ENCODE measurements at places on chromosomes 3 and 15. TPM values are rescaled to one million over a fixed set of nuclear protein-coding genes. Genes with fewer than 3 reads are reported as not detected.

Gene MUC20
- 3.8 TPM for polyA plus RNA-seq

Gene ATP2B2
- polyA plus RNA-seq = not detected

Gene PPM1L
- 0.61 TPM for polyA plus RNA-seq

Gene FGF7
- 35.8 TPM for polyA plus RNA-seq

Gene FBXW12
- not detected for polyA plus RNA-seq

Gene PLA2G4F
- polyA plus RNA-seq = 3.8 TPM

Gene ACP3
- polyA plus RNA-seq = 8.3 TPM

Gene CXCR6
- polyA plus RNA-seq = 0.70 TPM

Gene GPR176
- polyA plus RNA-seq = 0.65 TPM

Gene SV2B
- 0.23 TPM for polyA plus RNA-seq

Gene CCDC12
- 88.7 TPM for polyA plus RNA-seq

Gene CFAP91
- 1.5 TPM for polyA plus RNA-seq

Gene CIDEC
- 0.63 TPM for polyA plus RNA-seq

Gene GPR62
- polyA plus RNA-seq = 0.25 TPM

Gene SCG3
- polyA plus RNA-seq = 0.88 TPM

Gene ZNF80
- not detected for polyA plus RNA-seq

DNA sequence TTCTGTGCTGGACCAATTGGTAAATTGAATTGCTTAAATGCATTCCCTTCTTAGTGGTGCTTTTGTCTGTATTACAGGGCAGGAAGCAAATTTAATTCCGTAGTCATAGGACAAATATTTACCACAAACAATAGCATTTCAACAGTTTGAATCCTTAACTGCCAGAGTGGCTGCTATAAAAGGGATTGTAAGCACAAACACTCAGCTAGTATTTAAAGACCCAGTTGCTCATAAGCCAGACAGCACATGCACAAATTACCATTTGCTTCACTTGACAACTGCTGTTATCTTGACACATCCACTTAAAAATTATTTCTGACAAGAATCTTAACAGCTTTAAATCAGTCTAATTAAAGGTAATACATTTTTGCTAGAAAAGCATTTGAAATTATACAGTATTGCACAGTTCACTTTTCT is 490.2 kb upstream of the ADAMTS9 start:
- DNase-seq = no peak

- DNase-seq = no peak
These were observed 56.6 kb upstream of the FAM3D start for GRCh38 chr3:58723173-58723572.

GRCh38 chr15:51049081-51049480 is 45.6 kb downstream of the TNFAIP8L3 start:
- no peak for DNase-seq

GRCh38 chr3:121739902-121740301 is 9.6 kb downstream of the GOLGB1 start:
- no peak for DNase-seq

- no peak for DNase-seq
These were observed 252.7 kb upstream of the ICE2 start for GRCh38 chr15:60731583-60732130.

GRCh38 chr15:28101201-28101600 is 2.1 kb upstream of the OCA2 start:
- DNase-seq = no peak

DNA sequence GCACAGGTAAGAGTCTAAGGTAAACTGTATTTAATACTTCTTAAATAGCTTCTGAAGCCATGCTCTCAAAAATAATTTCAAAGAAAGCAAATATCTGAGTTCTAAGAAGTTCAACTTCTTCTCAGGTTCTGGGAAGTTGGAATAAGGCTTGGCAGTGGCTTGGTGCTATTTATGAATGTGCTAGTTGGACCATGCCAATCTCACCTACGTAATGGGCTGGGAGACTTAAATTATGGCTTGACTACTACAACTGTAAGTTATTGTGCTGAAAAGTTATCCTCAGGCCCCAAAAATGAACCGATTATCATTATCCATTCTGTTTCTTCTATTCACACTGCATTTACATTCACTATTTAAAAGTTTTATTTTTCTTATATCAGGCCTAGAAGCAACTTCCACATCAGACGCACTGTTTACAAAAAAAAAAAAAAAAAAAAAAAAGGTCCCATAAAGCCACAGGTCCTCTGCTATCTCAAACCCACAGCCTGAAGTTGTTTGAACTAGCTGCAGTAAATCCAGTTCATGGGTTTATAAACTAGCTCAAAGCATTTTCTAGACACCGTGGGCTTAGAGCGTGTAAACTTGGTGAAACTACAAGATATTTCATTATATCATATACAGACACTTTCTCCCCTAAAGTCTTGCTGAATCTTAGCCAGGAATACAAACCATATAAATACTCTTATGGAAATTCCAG is 3.4 kb downstream of the LRIG1 start:
- DNase-seq = peak; percentile 56

GRCh38 chr15:36724905-36725304 is 145.5 kb downstream of the CDIN1 start:
- DNase-seq = no peak

DNA sequence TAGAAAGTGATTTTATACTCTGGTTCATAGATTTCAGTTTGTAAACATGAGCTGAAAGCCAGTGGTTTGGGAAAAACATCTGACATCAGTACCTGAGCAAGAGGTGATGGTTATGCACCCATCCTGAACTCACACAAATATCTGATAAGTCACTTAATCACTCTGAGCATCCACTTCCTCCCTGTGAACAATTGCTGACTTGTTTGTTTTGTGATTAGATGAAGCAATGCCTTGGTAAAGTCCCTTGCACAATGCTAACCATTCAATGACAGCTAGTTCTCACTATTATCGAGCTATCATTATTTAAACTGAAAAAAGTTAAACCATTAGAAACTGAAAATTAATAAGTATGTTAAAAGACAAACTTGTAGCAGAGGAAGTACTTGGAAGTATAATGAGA is 303.0 kb downstream of the PLOD2 start:
- DNase-seq = no peak

- DNase-seq = no peak
These were observed 4.1 kb downstream of the UBE2E1 start for GRCh38 chr3:23809840-23810342.

DNA sequence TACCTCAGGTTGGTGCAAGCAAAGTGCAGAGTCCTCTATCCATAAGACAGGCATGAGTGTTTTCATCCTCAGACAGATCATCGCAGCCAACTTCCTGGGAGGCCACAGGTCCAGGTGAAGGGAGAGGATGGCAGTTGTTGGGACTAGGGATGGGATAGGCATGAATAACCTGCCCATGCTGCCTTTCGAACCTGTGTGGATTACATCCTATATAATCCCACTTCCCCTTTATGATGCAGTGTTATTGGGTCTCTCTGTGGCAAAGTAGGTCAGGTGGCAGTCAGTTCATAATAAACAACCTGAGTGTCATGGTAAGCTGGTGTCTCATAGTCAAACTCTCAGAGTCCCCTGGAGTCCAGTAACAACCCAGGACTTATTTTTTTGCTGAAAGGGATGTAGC is 40.4 kb downstream of the CCR3 start:
- no peak for DNase-seq

DNA sequence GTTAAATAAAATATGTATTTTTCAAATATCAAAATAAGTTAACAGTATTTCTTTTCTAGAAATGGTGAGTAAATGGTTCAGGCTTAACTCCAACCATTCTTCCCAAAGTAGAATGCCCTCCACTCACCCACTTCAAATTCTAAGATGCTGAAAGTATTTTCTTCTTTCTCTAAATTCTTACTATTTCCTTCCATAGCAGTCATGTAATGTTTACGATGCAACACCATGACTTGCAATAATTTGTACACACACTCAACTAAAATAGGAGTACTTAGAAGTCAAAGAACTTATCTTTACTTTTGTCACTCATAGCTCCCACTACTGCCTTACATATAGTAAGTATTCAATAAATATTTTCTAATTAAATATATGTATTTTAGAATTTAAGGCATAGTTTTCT is 65.0 kb downstream of the AQR start:
- DNase-seq = no peak

- no peak for DNase-seq
These were observed 125.6 kb downstream of the CADPS start for GRCh38 chr3:62749657-62750056.

DNA sequence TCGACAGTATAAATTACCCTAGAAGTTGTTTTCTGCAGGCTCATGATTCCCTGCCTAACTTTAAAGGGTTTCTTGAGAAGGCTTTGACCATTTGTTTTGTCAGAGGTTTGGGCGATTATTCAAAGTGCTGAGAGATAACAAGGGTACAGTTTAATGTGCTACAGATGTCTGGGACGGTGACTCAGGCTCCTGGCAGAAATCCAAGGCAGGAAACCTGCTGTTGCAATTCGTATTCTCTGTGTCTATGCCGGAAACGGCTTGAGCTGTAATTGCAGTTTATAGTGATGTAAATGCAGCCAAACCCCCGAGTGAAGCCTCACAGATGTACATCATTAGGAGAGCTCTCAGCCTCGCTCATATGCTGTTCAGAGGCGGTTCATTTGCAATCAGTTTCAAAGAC is 65.6 kb downstream of the SYNPR start:
- peak; percentile 67 for DNase-seq

- no peak for DNase-seq
These were observed 32.7 kb downstream of the ARL14 start for GRCh38 chr3:160709477-160710182.

DNA sequence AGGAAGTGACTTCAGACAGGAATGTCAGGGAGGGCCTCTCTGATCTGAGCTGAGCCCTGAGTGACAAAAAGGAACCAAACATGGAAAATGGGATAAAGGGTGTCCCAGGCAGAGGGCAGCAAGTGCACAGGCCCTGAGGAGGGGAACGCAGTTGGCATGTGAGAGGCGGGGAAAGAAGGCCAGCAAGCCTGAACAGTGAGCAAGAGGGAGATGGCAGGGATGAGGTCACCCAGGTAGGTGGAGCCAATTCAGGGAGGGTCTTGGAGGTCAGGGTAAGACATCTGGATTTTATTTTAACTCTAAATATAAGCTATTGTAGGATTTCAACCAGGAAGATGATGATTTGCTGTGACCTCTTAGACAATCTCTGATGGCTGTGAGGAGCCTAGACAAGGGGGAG is 167.7 kb downstream of the LRTM1 start:
- DNase-seq = no peak

DNA sequence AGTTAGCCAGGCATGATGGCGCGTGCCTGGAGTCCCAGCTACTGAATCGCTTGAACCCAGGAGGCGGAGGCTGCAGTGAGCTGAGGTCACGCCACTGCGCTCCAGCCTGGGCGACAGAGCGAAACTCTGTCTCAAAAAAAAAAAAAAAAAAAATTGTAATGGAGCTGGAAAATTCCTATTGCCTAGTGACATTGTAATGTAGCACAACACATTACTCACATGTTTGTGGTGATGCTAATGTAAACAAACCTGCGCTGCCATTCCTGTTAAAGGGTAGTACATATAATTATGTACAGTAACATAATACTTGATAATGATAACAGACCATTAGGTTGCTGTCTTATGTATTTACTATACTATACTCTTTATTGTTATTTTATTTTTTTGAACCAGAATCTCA is 39.1 kb downstream of the KNL1 start:
- no peak for DNase-seq

DNA sequence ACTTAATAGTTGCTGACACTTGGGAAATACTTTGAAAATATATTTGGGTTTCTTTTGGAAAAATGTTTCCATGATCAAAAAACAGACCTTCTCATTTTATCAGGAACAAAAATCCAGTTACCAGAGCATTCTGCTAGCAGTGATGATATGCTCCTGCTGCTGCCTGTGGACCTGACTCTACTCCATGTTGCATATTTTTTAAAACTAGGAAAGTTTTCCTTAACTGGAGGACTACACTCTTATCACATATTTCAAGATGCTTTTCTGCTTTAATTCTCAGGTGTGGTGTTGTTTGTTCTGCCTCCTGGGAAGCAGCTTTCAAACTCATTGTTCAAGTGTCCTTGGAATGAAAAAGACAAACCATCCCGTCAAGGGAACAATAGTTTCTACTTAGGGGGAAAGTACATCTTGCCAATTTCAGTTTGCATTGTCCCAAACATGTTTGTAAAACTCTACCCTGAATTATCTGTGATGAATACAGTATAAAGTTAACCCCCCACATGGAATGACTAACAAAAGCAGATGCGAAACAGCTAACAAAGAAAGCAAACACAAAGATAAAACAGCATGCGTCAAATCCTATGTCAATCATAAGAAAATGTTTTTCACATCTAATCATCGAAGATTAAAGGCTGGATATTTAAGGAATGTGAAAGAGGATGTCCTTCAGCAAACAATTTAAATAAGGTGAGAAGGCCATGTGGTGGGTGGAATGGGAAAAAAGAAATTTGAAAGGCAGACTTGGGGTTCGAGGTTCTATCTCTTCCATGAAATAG is 40.1 kb upstream of the PSMD6 start:
- DNase-seq = no peak

GRCh38 chr3:117399311-117400078 is 689.9 kb downstream of the TUSC7 start:
- DNase-seq = no peak

DNA sequence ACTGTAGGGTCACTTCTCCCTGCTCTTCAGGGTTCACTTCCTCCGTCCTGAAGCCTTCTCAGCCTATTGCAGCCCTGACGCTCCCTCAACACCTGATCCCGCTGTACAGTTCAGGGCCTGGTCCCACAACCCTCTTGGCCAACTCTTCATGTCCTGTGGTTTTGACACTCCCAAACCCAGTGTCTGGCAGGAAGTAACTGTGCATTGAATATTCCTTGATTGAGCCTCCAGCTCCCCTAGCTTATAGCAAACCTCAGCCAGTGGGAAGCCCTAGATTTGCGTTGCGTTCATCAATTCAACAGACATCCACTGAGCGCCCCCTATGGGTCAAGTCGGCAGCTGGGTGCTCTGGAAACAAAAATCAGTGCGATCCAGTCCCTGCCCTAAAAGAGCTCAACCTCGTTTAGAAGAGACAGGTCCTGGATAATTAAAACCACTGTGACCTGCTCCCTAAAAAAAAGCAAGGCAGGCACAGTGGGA is 13.5 kb downstream of the UBAP1L start:
- peak; percentile 50 for DNase-seq

GRCh38 chr3:17580901-17581300 is 161.5 kb downstream of the TBC1D5 start:
- DNase-seq = no peak

- no peak for DNase-seq
These were observed 65.5 kb upstream of the TJP1 start for GRCh38 chr15:29887721-29888120.

GRCh38 chr3:55669133-55669532 is 182.0 kb upstream of the WNT5A start:
- DNase-seq = no peak

GRCh38 chr3:193665370-193665989 is 72.5 kb downstream of the OPA1 start:
- DNase-seq = peak; percentile 67

DNA sequence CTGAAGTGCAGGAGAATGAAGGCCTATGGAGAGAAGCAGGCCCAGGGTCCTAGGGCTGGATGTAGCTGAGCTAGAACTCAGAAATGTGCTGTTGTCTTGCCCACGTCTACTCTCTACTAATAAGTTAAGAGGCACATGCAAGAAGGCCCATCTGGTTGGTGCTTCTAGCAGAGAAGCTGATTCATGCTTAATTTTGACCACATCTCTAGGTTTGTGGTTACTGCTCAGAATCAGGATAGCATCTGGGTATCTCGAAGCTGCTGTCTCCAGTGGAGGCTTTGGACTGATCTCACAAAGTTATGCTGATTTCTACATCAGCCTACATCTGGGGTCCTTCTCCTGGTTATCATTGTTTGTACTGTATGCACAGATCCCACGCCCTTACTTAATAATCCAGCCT is 87.3 kb downstream of the CACNA1D start:
- no peak for DNase-seq

- DNase-seq = no peak
These were observed 103.9 kb downstream of the HCN4 start for GRCh38 chr15:73264881-73265280.

GRCh38 chr3:99248130-99248529 is 346.6 kb upstream of the DCBLD2 start:
- no peak for DNase-seq
